Effector memory CD8-positive, alpha-beta T cell (primary cell): ENCODE measurements at places on chromosomes 11 and 22.

DNA sequence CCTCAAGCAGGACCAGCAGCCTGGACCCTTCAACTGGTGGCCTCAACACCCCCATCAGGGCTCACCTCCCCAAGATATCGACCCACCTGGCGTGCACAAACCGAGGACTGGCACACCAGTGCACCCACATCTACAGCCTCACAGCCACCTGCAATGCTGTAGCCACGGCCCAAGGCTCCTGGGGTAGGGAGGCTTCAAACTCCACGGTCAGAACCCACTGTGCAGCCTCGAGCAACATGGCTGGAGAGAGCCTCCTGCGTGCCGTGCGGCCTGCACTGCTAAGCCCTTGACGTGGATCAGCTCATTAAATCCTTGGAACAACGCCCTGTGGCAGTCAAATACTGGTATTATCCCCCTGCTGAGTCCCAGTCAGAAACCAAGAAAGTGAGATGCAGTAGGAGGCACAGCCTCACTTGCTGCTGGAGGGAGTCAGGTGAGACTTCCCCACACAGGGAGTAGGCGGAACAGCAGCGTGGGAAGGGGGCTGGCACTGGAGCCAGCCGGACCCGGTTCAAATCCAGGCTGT, 4.6 kb downstream of the CARD10 start:
- DNase-seq, result no peak

DNA sequence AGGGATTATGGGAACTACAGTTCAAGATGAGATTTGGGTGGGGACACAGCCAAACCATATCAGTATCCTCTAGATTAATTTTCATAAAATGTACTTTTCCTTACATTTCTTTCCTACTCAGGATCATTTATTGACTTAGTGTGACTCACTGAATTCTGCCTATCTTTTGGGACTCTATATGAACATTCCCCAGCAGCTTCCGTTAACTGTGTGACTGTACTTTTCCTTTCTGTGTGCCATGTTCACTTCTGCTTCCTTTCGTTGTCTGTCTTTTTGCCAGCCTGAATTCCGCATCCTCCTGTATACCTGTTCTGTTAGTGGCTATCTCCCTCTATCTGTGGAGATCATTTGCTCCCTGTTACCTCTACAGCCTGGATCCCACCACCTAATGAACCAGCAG, 48.8 kb downstream of the SPECC1L start:
- DNase-seq, result no peak

DNA sequence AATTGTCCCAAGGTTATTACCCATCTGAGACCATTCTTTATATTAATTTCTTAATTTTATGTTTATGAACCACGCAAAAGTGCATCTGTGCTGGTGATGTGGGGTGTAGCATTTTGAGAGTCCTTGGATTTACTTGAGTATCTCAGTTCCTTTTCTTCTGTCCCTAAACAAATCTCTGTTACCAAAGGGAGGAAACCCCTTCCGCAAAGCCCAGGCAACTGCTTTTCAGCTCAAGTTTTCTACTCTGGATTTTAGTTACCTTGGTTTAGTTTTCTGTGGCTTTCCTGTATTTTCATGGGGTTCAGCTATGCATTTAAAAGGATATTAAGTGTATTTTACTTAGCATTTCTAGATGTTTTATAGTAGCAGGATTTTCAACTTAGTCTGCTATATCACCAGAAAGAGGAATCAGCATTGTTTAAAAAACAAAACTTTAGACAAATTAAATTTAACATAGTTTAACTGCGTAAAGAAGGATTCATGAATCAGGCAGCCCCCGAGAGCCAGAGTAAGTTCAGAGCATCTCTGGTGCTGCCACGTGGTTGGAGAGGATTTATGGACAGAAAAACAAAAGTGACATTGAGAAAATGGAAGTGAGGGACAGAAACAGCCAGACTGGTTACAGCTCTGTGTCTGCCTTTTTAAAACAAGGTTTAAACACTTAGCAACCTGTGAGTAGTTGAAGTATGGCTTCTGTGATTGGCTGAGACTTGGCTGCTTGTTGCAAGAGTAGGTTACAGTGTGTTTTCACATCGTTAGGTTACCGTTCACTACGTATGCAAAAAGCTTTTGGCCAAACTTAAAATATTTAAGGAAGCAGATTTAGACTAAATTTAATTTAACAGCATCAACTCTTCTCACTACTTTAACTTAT, 9.6 kb downstream of the ADM start:
- DNase-seq, result peak; percentile 24

- DNase-seq, result no peak
Observed at GRCh38 chr11:71562120-71562519, 3.2 kb upstream of the KRTAP5-10 start.

DNA sequence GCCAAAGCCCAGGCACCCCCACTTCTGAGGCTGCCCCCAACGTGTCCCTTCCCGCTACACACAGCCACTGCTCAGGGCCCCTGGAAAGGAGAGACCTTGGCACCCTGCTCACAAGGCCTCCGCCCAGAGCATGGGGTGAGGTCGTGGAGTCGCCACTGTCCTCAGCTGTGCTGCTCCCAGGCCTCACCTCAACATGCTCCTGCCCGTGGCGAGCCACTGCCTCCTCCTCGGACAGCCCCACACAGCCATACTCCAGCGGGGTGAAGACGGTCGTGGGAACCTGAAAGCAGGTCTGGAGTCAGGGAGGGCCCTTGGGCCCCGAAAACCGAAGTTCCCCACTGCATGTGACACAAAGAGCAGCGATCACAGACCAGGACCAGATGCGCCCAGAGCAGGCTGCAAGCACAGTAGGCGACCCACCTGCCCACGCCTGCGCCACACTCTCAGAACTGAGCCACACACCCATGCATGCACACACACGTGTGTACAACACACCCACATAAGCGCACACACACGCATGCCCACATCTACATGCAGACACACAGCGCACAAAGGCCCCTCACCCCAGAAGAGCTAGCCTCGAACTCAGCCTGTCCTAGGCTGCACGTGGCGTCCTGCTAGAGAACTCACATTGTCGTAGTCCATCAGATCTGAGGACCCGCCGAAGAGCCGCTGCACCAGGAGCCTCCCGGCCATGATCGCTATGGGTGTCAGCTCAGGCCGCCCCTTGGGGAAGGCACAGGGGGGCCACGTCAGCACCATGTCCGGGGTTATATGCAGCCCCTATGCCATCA, 25.5 kb upstream of the GNB1L start:
- DNase-seq, result no peak

GRCh38 chr11:58060535-58060934, 29.8 kb downstream of the OR6Q1 start:
- no peak for DNase-seq

GRCh38 chr11:27524155-27524554, 17.6 kb upstream of the LIN7C start:
- no peak for DNase-seq

DNA sequence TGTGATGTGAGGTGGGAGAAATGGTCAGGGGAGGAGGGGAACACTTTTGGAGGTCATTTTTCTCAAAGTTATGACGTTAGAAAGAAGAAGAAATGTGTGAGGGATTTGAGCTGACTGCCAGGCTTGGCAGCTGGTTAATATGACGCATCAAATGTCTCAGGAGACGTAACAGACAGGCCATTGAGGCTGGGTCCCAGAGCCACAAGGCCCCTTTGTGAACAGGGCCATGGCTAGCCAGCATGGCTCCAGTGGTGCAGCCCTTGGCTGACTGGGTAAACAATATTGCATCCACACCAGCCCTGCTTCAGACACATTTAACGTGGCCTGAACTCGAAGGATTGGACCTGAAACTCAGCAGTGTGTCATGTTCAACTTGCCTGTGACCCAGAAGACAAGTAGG, 34.3 kb downstream of the AMOTL1 start:
- DNase-seq, result no peak

DNA sequence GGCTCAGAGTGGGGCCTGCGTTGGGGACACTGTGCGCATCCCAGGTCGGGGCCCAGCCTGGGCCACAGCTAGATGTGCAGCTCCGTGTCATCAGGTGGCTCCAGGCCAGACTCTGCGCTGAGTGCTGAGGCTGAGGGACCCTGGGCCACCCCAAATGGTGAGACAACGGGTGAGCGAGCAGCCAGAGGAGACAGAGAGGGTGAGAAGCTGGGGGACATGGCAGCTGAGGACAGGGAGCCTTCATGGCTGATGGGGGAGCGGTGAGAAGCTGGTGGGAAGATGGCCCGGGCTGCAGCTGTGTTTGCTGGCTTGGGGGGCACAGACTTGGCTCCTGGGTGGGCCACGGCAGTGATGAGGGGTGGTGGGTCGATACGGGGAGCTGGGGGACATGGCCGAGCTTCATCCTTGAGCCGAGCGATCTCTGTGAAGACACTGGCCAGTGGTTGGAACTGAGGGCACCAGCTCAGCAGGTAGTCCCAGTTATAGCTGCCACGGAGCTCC, 2.5 kb upstream of the TPP1 start:
- DNase-seq, result no peak
